Transverse colon (tissue), 4 donors: ENCODE measurements at places on chromosomes 4 and X. TPM values are rescaled to one million over a fixed set of nuclear protein-coding genes. Genes with fewer than 3 reads are reported as not detected.
A peak's percentile ranks its signal among the peaks of the same experiment; 100 is the strongest.

- no peaks in the 10 kb centered on the region for H3K27me3 ChIP-seq
- no peak overlapping the region for H3K4me3 ChIP-seq
- H3K4me1 ChIP-seq: no peaks in the 10 kb centered on the region
- DNase-seq: peak; percentile 7
- no peak overlapping the region for H3K27ac ChIP-seq
- no peaks in the 10 kb centered on the region for H3K36me3 ChIP-seq
Observed at GRCh38 chr4:177051473-177052060, 258.1 kb upstream of the NEIL3 start.

CXCL1 gene
- total RNA-seq: 1.00 TPM

DNA sequence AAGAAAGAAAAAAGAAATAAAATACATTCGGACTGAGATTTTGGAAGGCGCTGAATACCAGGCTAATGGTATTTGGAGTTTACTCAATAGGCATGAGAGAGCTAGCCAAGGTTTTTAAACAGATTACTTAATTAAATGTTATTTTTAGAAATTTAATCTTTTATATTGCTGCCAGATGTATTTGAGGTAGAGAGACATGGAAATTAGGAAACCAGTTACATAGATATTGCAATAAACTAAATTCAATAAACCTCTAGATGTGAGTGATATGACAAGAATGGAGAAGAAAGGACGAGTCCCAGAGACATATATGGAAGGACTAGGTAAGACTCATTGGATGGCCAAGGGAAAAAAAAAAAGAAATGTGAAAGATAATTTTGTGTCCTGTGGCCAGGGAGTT, 38.5 kb upstream of the IL13RA1 start:
- no peaks in the 10 kb centered on the region for H3K27me3 ChIP-seq
- no peak for DNase-seq
- H3K36me3 ChIP-seq: no peaks in the 10 kb centered on the region
- no peak overlapping the region for H3K4me3 ChIP-seq

GRCh38 chrX:84218726-84219125, 30.7 kb upstream of the RPS6KA6 start:
- H3K4me1 ChIP-seq: no peaks in the 10 kb centered on the region
- no peaks in the 10 kb centered on the region for H3K27me3 ChIP-seq

HTRA3 gene
- total RNA-seq: 11.9 TPM

DNA sequence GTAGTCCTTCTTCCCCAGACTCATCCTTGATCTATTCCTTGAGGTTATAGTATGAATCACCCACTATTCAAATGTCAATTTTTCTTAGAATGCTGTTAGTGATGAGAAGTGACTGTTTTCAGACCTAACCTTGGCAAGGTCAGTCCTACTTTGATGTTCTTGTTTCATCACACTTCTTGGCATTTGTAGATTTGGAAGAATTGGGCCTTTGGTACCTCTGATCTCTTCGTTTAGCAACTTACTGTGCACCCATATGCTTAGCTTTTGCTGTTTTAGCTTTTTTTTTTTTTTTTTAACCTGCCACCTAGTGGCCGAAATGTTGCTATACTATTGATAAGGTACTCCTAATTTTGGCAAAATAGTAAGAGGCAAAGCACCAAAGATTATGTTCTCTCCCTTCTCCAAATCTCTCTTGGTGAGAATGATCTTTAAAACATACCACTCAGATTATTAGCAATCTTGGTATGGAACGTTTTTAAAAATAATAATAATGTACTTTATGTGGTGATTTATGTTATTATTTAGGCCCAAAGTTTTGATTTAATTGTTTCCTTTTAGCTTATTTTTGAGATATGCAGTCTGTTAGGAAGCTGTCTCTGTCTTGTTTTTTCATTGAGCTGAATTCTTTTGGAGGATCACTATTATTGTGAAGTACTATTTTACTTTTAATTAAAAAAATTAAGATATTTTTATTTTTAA, 16.6 kb downstream of the DCK start:
- no peak overlapping the region for H3K4me3 ChIP-seq
- no peaks in the 10 kb centered on the region for H3K4me1 ChIP-seq
- no peak overlapping the region for H3K27ac ChIP-seq
- no peaks in the 10 kb centered on the region for H3K27me3 ChIP-seq
- DNase-seq: no peak

NDP gene
- not detected for total RNA-seq

SLC49A3 gene
- total RNA-seq: 11.3 TPM

- H3K36me3 ChIP-seq: no peaks in the 10 kb centered on the region
- DNase-seq: no peak
- H3K27ac ChIP-seq: no peak overlapping the region
- no peak overlapping the region for H3K4me3 ChIP-seq
Observed at GRCh38 chr4:171774642-171775190, 38.5 kb upstream of the GALNTL6 start.

SLC4A4 gene
- total RNA-seq: 91.7 TPM

GRCh38 chrX:17120816-17121215, 174.4 kb downstream of the REPS2 start:
- DNase-seq: no peak
- H3K36me3 ChIP-seq: no peaks in the 10 kb centered on the region
- H3K27ac ChIP-seq: no peak overlapping the region
- H3K27me3 ChIP-seq: no peaks in the 10 kb centered on the region

GRCh38 chr4:32560306-32560705, 1840.1 kb downstream of the PCDH7 start:
- no peak overlapping the region for H3K4me3 ChIP-seq
- no peaks in the 10 kb centered on the region for H3K27me3 ChIP-seq
- H3K27ac ChIP-seq: no peak overlapping the region
- H3K4me1 ChIP-seq: no peaks in the 10 kb centered on the region
- no peaks in the 10 kb centered on the region for H3K36me3 ChIP-seq

DNA sequence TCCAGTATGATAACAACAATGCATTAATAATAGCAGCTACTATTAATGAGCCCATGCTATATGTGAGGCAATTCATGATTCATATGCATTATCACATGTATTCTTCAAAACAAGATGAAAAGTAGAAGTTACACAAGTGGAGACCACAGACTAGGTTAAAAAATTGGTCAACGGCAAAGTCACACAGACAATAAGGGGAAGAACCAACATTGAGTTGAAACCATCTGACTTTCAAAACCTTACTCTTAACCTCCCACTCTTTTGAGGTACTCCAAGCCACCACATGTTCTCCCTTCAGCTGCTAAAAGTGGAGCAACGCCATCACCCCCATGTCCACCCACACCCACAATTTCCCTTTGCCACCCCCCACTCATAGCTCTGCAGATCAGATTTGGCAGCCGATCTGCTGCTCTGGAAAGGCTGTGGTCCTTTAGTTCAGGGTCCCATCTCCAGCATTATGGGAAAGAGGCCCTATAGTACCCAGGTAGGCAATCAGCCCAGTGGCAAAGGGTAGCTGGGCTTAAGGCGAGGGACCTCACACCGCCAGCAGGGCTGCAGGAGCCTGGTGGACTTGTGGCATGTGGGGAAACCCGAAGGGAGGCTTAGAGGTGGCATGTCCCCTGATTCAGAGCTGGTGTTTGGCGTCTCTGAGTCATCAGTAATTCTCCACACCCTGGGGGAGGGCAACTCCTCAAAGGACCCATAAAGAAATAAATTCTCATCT, 33.5 kb upstream of the CYBB start:
- no peak overlapping the region for H3K27ac ChIP-seq
- no peak overlapping the region for H3K4me3 ChIP-seq
- DNase-seq: no peak
- no peaks in the 10 kb centered on the region for H3K27me3 ChIP-seq
- H3K36me3 ChIP-seq: no peaks in the 10 kb centered on the region
- no peaks in the 10 kb centered on the region for H3K4me1 ChIP-seq

RAB33A gene
- total RNA-seq: 0.79 TPM

- no peaks in the 10 kb centered on the region for H3K36me3 ChIP-seq
- no peak overlapping the region for H3K4me3 ChIP-seq
- no peak for DNase-seq
- no peaks in the 10 kb centered on the region for H3K27me3 ChIP-seq
- H3K27ac ChIP-seq: no peak overlapping the region
Observed at GRCh38 chr4:74283614-74284013, 24.7 kb upstream of the EPGN start.

GRCh38 chrX:135437867-135438733, 16.4 kb downstream of the SMIM10L2A start:
- no peaks in the 10 kb centered on the region for H3K36me3 ChIP-seq
- H3K27ac ChIP-seq: no peak overlapping the region
- DNase-seq: no peak
- no peaks in the 10 kb centered on the region for H3K27me3 ChIP-seq
- no peak overlapping the region for H3K4me3 ChIP-seq
- no peaks in the 10 kb centered on the region for H3K4me1 ChIP-seq

- H3K27ac ChIP-seq: no peak overlapping the region
- no peak for DNase-seq
- H3K36me3 ChIP-seq: no peaks in the 10 kb centered on the region
- no peaks in the 10 kb centered on the region for H3K4me1 ChIP-seq
Observed at GRCh38 chr4:126735294-126736132, 897.2 kb upstream of the INTU start.

PCDH19 gene
- 1.4 TPM for total RNA-seq

DNA sequence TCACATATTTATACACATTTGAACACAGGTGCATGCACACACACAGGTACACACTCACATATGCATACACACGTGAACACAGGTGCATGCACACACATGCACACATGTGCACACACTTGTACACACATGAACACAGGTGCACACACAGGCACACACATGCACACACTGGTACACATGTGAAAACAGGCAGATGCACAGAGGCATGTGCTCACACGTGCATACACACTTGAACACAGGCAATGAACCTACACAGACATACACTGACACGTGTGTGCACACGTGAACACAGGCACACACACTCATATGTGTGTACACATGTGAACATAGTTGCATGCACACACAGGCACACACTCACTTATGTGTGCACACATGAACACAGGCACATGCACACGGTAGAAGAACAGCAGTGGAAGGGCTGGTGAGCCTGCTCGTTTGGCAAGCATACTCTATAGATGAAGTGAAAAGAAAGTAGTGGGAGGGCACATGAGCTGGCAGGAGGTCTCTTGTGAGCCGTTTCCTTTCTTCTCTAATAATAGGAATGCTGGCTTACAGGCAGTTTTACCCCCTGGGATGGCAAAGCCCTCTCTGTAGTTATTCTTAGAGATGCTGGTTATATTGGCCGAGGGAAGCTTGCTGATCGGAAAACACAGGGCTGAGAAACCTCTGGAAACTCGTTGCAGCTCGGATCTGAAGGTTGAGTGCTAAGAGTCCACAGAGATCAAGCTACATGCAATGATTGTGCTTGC, 279.6 kb upstream of the CLNK start:
- no peaks in the 10 kb centered on the region for H3K27me3 ChIP-seq
- no peaks in the 10 kb centered on the region for H3K4me1 ChIP-seq
- no peak overlapping the region for H3K27ac ChIP-seq
- no peaks in the 10 kb centered on the region for H3K36me3 ChIP-seq
- H3K4me3 ChIP-seq: no peak overlapping the region
- DNase-seq: no peak

CMC4 gene
- 9.1 TPM for total RNA-seq

- no peaks in the 10 kb centered on the region for H3K36me3 ChIP-seq
- H3K27me3 ChIP-seq: peaks cover 6% of the 10 kb centered on the region
- DNase-seq: no peak
- peaks cover 8% of the 10 kb centered on the region for H3K4me1 ChIP-seq
Observed at GRCh38 chrX:17854069-17854468, 7.0 kb downstream of the RAI2 start.

DNA sequence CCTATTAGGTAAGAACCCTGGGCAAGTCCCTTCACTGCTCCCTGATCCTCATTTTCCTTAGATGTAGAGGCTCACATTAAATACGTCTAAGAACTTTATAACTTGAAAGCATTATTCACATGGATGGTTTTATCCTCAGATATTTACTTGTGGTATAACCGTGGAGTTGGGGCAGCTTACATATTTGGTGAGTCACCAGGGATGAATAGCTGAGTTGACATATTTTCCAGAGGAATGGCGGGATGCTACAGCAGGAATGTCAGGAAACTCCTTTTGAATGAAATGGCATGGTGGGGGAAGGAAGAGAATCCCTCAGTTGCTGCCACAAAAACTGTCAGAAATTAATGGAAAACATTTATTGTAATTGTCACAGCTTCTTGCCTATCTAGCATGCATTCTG, 165.3 kb upstream of the RPS6KA3 start:
- H3K4me1 ChIP-seq: no peaks in the 10 kb centered on the region
- H3K4me3 ChIP-seq: no peak overlapping the region
- no peaks in the 10 kb centered on the region for H3K36me3 ChIP-seq
- H3K27ac ChIP-seq: no peak overlapping the region
- no peak for DNase-seq

GRCh38 chrX:24110069-24110468, 39.5 kb upstream of the ZFX start:
- no peak for DNase-seq
- H3K36me3 ChIP-seq: no peaks in the 10 kb centered on the region
- no peaks in the 10 kb centered on the region for H3K27me3 ChIP-seq
- no peaks in the 10 kb centered on the region for H3K4me1 ChIP-seq

GRCh38 chr4:26140150-26140898, 180.5 kb upstream of the RBPJ start:
- no peak overlapping the region for H3K4me3 ChIP-seq
- H3K27ac ChIP-seq: peak overlapping the region; percentile 81
- peaks cover 41% of the 10 kb centered on the region for H3K4me1 ChIP-seq
- DNase-seq: peak; percentile 22
- H3K27me3 ChIP-seq: no peaks in the 10 kb centered on the region

GRCh38 chr4:89836031-89836745, 773 bp downstream of the SNCA start:
- no peak for DNase-seq
- H3K36me3 ChIP-seq: no peaks in the 10 kb centered on the region
- peaks cover 59% of the 10 kb centered on the region for H3K27me3 ChIP-seq
- H3K4me3 ChIP-seq: peak overlapping the region; percentile 46

GYPB gene
- not detected for total RNA-seq

NDNF gene
- 7.8 TPM for total RNA-seq

GRCh38 chrX:125101971-125102755, 217.5 kb upstream of the TEX13C start:
- no peaks in the 10 kb centered on the region for H3K27me3 ChIP-seq
- no peaks in the 10 kb centered on the region for H3K4me1 ChIP-seq
- no peak overlapping the region for H3K27ac ChIP-seq
- no peak for DNase-seq
- no peaks in the 10 kb centered on the region for H3K36me3 ChIP-seq

DRD5 gene
- not detected for total RNA-seq

SPATA18 gene
- total RNA-seq: 9.4 TPM

CRMP1 gene
- 2.1 TPM for total RNA-seq

GRCh38 chr4:184503869-184504300, 29.5 kb upstream of the IRF2 start:
- DNase-seq: no peak
- H3K4me3 ChIP-seq: no peak overlapping the region
- H3K36me3 ChIP-seq: no peaks in the 10 kb centered on the region
- no peaks in the 10 kb centered on the region for H3K4me1 ChIP-seq

- DNase-seq: no peak
- no peaks in the 10 kb centered on the region for H3K27me3 ChIP-seq
- H3K36me3 ChIP-seq: no peaks in the 10 kb centered on the region
- H3K4me1 ChIP-seq: no peaks in the 10 kb centered on the region
- no peak overlapping the region for H3K4me3 ChIP-seq
- no peak overlapping the region for H3K27ac ChIP-seq
Observed at GRCh38 chr4:107939307-107939706, 8.0 kb downstream of the CYP2U1 start.

WFS1 gene
- 18.5 TPM for total RNA-seq

HSFX3 gene
- not detected for total RNA-seq
